Mesenteric fat pad (tissue), 1 donor: ENCODE measurements at places on chromosomes 3 and 15. TPM values are rescaled to one million over a fixed set of nuclear protein-coding genes. Genes with fewer than 3 reads are reported as not detected.

The ZPLD1 gene
- not detected for total RNA-seq

The DUOXA2 gene
- not detected for total RNA-seq

The PEX11A gene
- total RNA-seq = 103 TPM

The LRRC31 gene
- total RNA-seq = not detected

The TRPM1 gene
- 0.93 TPM for total RNA-seq

The SEMA6D gene
- 4.9 TPM for total RNA-seq

The MEX3B gene
- total RNA-seq = 1.0 TPM

DNA sequence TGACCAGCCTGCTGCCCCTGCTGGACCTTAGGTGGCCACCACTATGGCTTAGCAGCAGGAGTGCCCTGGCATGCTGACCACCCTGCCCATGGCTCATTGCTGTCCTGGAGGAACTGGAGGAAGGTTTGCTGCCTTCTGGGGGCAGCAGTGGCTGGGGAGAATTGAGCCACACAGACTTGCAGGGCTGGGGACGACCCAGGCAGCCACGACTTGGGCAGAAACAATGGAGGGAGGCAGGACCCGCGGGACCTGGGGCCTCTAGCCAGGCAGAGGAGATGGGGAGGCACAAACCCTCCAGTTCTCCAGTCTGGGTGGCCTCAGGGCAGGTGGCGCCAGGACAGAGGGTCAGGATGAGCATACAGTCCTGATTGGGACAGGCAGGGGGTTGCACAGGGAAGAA is 32.8 kb downstream of the ADAMTS7 start:
- DNase-seq = no peak

- no peak for DNase-seq
Observed at GRCh38 chr15:63595065-63595464, 2.1 kb upstream of the FBXL22 start.

GRCh38 chr3:127420829-127421228 is 133.0 kb upstream of the PRR20G start:
- DNase-seq = peak; percentile 75

DNA sequence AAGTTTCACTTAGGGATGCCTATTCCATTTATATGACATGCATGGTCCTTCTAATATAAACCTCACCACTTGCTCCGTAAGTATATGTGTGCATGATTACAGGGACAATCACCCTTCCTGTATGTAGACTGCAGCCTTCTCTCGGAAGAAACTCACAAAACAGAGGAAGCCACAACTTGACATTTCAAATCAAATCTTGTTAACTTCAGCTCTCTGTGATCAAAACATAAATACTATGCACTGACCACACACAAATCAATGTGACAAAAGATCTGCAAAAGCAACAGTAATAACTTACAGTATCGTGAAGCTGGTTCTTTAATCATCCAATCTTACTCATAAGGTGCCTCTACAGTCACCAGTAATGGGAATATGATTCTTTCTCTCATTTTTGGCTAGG is 50.2 kb downstream of the FHIT start:
- DNase-seq = no peak

- no peak for DNase-seq
Observed at GRCh38 chr3:40045051-40045450, 235.6 kb downstream of the MYRIP start.

GRCh38 chr15:96638793-96639192 is 308.3 kb downstream of the NR2F2 start:
- DNase-seq = no peak

- DNase-seq = no peak
Observed at GRCh38 chr3:119258915-119259314, 18.2 kb upstream of the B4GALT4 start.

DNA sequence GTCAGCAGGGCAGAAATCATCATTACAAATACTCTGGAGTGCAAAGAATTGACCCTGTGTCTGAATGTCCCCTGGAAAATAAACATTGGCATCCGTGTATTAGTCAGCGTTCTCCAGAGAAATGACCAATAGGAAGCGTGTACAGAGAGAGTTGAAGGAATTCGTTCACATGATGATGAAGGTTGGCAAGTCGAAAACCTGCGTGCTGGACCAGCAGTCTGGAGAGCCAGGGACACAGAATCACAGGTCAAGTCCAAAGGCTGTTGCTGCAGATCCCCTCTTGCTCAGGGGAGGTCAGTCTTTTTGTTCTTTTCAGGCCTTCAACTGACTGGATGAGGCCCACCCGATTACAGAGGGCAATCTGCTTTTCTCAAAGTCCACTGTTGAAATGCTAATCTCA is 16.6 kb downstream of the GP9 start:
- no peak for DNase-seq

GRCh38 chr15:77831986-77832385 is 199.3 kb upstream of the LINGO1 start:
- DNase-seq = no peak

DNA sequence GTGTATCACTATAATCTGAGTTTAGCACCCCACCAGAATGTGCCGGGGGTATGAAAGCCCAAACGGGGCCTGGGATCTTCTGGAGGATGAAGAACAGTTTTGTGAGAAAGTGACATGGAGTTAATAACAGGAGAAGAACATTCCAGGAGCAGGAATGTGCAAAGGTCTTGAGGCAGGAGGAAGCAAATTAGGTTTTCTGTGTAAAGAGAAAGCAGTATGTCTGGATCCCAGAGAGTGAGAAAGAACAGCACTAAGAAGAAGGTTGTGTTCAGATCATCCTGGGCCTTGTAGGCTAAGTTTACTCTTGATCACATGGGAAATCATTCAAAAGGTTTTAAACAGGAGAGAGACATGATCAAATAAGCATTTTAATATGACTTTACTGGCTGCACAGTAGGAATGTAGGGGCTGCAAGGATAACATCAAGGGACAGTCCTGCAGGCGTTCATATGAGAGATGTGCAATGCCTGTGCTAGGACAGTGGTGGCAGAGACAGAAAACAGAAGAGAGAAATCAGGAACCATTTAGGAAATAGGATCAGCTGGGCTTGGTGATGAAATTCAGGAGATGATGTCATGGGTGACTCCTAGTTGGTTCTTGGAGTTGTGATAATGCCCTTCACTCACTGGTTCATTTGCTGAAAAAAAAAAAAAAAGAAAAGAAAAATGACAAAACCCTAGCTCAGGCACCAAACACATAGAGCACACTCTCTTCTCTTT is 113.5 kb downstream of the TNIK start:
- DNase-seq = no peak

- peak; percentile 94 for DNase-seq
Observed at GRCh38 chr3:38029400-38030125, at the start of gene PLCD1. Gene PLCD1 (minus strand): TSS chr3:38029642. CDS start chr3:38029539, 103 bp downstream.

- no peak for DNase-seq
Observed at GRCh38 chr15:89809093-89809786, 5.4 kb downstream of the ANPEP start.

DNA sequence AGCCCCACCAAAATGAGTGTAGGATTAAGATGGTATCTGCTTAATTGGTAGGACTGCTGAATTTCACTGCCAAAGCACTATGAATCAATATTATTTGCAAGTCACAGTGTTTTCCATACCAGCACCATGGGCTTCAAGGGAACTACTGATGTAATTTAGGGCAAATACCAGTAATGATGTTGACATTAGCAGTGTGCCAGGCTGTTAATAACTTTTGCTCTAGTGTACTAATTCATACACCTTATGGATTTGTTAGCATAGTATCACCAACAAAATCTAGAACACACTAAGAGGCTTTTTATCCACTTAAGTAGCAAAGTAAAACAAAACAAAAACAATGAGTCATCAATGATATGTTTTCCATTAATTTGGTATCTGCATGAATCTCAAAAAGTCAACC is 888.2 kb downstream of the CADM2 start:
- no peak for DNase-seq

DNA sequence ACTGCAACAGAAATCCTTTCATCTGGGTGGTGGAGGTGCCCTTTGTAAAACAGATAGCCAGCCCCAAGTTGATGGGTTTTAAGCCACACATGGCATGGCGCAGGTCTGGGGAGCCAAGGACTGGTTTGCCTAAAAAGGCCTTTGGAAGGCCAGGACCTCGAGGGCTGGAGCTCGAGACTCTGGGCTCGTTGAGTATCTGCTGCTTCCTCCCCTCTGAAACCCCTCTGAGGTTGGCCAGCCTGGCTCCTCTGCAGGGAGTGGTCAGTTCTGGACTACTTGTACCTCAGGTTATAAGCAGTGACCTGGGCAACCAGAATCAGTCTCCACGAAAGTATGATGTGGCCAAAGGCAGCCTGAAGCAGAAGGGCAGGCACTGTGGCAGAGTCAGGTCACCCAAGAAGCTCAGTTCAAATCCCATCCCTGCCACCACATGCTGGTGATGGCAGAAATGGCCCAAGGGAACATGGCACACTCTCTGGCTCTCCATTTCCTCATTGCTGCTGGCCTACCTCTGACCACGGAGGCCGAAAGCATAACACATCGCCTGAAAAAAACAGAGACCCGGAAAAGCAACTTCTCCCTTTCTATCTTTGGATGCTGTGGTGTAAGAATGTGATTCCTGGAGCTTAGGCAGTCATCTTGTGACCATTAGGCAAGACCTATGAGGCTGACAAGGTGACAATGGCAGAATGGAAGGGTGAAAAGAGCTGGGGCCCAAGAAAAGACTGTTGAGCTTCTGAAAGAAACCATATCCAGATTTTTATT is 51.2 kb downstream of the WNT7A start:
- no peak for DNase-seq

- DNase-seq = no peak
Observed at GRCh38 chr3:14216257-14217048, 37.8 kb downstream of the LSM3 start.
